ENCODE measurements at places on chromosomes 16 and 17. TPM values are rescaled to one million over a fixed set of nuclear protein-coding genes. Genes with fewer than 3 reads are reported as not detected.

SSTR5 gene
- total RNA-seq, result not detected

DNA sequence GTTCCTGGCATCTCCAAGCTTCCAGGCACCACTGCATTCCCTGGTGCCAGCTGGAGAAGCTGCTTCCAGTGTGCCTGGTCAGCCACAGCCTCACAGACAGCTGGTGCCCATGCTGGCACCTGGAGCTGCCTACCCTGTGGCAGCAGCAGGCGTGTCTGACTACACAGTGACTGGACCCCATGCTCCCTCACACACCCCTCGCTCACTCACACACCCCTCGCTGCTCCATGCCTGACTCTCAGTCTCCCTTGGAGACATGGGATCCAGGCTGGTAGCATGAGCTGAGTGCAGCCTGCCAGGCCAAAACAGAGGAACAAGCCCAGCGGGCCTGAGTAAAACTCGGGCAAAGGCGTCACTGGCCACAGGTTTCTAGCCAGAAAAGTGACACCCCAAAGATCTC lies 59.1 kb upstream of the SMIM36 start:
- no peaks in the 10 kb centered on the region for H3K36me3 ChIP-seq
- H3K4me3 ChIP-seq, result no peak overlapping the region
- no peak overlapping the region for H3K27ac ChIP-seq
- H3K27me3 ChIP-seq, result peaks cover 7% of the 10 kb centered on the region

DNA sequence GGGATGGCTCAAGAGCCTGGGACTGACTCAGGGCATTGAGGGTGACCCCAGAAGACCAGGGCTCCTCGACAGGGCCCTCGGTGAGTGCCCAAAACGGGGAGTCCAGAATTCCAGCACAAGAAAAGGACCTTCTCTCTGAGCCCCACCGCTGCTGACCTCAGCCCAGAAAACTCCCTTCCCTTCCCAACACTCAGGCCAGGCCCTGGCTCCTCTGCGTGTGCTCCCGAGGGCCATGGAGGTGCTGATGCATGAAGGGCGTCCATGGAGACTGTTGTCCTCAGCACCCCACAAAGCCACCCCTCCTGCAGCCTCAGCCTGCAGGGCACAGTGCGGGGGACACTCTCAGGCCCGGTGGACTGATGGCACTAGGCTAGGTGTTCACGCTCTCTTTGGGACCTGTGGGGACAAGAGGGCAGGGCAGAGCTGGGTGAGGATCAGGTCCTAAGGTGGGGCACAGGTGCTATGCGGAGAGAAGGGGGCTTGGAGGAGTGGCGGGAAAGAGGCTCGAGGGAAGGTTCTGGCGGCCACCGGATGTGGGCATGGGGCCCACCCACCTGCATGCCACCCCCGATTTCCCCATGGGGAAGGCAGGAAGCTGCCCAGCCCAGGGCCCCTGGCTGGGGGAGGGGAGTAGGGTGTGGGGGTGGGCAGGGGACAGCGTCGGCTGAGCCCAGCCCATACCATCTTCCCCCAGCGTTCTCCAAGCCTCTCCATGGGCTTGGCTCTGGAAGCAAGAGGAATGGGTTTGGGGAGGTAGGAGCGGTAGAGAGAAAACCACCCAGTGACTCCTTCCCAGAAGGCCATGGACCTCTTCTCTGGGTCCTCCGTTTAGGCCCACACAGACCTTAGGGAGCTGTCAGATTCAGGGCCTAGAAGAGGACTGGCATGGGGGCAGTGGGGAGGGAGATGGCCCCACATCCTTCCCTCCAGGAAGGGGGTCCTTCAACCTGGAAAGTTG lies 4.5 kb upstream of the TSPOAP1 start:
- peak overlapping the region; percentile 98 for H3K27ac ChIP-seq
- peaks cover 23% of the 10 kb centered on the region for H3K27me3 ChIP-seq
- H3K4me3 ChIP-seq, result peak overlapping the region; percentile 92
- peaks cover 79% of the 10 kb centered on the region for H3K36me3 ChIP-seq
- peak; percentile 88 for DNase-seq
- peaks cover 51% of the 10 kb centered on the region for H3K4me1 ChIP-seq

DNA sequence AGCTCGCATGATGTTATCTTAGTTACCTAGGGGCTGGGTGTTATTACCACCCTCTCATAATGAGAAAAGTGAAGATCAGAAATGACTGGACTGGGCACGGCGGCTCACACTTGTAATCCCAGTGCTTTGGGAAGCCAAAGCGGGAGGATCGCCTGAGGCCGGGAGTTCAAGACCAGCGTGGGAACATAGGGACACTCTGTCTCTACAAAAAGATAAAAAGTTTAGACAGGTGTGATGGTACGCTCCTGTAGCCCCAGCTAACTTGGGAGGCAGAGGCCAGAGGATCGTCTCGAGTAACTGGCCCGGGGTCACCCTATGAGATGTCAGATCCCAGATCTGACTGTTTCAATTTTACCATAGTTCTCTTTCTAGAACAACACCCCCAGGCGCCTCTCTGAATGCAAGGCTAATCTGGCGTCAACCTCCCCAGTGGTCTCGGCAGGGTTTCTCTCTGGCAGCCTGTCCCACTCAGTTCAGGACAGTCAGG lies 1.9 kb upstream of the CCDC102A start:
- peak overlapping the region; percentile 75 for H3K4me3 ChIP-seq
- peaks cover 60% of the 10 kb centered on the region for H3K4me1 ChIP-seq
- H3K27me3 ChIP-seq, result no peaks in the 10 kb centered on the region
- H3K27ac ChIP-seq, result peak overlapping the region; percentile 92
- H3K36me3 ChIP-seq, result no peaks in the 10 kb centered on the region
- DNase-seq, result peak; percentile 72

GRCh38 chr16:23509782-23510163 lies 521 bp downstream of the GGA2 start:
- H3K4me1 ChIP-seq, result peaks cover 58% of the 10 kb centered on the region
- H3K4me3 ChIP-seq, result peak overlapping the region; percentile 84
- H3K27ac ChIP-seq, result peak overlapping the region; percentile 83
- H3K27me3 ChIP-seq, result no peaks in the 10 kb centered on the region
- DNase-seq, result peak; percentile 33
- peaks cover 14% of the 10 kb centered on the region for H3K36me3 ChIP-seq
